ENCODE measurements at places on chromosomes 6 and 20.
A peak's percentile ranks its signal among the peaks of the same experiment; 100 is the strongest.

- DNase-seq: peak; percentile 10
These were observed at the start of gene TIAM2 for GRCh38 chr6:154995254-154996015. Gene TIAM2, plus strand, starts transcription at chr6:154995315. Its CDS starts 133,909 bp downstream, at chr6:155129224.

DNA sequence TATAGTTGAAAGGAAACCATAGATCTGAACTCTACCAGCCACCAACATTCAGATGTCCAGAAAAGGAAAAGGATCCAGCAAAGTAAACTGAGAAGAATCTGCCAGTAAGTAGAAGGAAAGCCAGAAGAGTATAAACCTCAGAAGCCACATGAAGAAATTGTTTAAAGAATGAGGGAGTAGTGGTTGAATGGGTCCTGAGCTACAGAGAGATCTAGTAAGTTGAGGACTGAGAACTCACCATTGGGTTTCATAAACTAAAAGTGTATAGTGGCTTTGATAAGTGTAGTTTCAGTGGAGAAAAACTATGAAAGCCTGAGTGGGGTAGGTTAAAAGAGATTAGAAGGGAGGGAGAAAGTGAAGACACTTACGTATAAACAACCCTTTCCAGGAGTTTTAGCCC is 32.0 kb upstream of the SUMO4 start:
- no peak for DNase-seq

GRCh38 chr20:45860560-45861220 is 3.3 kb downstream of the ZSWIM3 start:
- DNase-seq: no peak

GRCh38 chr20:63494420-63495166 is 4.3 kb downstream of the EEF1A2 start:
- DNase-seq: no peak

DNA sequence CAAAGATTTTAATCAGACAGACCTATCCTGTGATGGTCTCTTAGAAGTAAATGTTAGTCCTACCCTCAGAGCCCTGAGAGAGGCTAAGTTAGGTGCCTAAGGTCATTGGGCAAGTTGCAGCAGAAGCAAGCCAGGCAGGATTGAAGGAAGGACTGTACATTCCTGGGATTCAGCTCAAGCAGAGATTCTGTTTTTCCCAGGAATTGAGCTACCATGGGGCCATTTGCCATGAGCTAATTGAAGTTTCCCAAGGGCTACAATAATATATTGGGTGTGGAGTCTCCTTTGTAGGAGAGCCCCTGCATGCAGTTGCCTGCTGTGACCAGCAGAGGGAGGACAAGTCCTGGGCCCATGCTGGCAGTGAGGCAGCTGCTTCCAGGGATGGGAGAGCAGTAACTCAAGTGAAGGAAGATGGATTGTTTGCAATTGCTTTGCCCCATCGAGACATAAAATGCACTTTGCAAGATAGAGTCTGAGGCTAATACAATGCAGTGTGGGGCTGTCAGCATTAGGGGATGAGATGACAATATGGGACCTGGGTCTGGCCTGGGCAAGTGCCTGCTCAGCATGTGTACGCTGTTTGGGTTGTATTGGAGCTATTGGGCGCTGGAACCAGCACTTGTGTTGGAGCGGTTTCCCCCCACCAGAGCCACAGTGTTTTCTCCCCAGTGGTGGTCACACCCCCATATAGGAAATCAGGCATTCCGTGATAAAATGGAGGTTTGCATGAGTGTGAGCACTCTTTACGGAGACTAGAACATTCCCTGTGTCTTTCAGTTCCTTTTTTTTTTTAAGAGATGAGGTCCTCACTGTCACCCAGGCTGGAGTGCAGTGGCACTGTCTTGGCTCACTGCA is 27.9 kb downstream of the DNMT3B start:
- peak; percentile 63 for DNase-seq

DNA sequence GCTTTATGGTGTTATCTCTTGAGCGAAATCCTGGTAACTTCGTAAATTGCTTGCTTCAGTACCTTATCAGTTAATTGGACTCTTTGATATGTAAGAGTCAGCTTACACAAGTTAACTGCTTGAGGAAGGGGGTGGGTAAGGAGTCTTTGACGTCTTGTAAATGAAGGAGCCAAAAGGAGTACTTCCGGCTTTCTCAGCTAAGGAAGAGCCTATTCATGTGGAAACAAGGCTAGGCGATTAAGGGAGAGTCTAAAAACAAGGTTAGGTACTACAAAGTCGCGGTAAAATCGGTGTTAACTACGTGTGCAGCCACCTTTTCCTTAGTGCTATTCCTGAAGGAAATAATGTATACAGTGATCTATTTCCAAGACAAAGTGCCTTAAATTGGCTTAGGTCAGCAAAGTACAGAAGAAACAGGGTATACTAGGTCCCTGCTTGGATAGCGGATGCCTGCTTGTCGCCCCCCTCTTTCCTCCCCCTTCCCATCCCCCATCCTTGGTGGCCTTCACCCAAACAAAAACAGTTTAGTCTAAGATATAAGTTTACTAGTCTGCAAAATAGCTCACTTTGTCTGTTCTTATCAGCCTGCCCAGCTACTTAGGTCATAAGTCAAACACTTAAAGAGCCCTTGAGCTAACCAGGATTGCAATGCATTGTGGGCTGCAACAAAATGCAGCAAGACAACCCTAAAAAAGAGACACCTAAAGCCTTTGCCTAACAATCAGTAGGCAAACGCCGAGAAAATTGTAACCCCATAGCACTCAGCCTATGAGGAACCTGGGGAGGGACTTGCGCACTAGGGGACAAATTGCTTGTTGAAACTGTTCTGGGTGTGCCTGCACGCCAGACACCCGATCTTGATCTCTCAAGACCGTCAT is 147.3 kb downstream of the TRIM27 start:
- no peak for DNase-seq

DNA sequence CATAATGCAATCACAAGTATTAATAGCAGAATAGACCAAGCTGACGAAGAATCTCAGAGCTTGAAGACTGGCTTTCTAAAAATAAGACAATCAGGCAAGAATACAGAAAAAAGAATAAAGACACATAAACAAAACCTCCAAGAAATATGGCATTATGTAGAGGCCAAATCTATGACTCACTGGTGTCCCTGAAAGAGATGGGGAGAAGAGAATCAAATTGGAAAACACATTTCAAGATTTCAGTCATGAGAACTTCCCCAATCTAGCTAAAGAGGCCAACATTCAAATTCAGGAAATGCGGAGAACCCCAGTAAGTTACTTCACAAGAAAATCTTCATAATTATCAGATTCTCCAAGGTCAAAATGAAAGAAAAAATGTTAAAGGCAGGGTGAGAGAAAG is 69.0 kb upstream of the PDE7B start:
- no peak for DNase-seq

- DNase-seq: no peak
These were observed 98.3 kb downstream of the BMP7 start for GRCh38 chr20:57167971-57168701.

DNA sequence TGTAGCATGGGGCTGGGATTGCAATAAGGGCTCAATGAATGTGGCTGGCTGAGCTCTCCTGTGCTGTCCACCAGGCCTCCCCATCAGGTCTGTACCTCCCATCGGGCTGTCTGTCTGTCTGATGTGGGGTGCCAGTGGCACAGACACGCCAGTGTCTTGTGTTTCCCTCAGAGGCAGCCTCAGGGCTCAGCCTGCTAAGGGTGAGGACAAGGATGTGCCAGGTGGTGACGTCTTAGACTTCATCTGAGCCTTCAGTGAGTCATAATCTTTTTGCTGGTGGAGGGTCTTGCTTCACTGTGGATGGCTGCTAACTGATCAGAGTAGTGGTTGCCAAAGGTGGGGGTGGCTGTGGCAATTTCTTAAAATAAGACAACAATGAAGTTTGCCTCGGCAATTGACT is 194.7 kb downstream of the NRN1 start:
- no peak for DNase-seq

- no peak for DNase-seq
These were observed 108.2 kb downstream of the PLG start for GRCh38 chr6:160810238-160810637.

GRCh38 chr20:40431611-40432010 is 257.4 kb downstream of the MAFB start:
- no peak for DNase-seq

DNA sequence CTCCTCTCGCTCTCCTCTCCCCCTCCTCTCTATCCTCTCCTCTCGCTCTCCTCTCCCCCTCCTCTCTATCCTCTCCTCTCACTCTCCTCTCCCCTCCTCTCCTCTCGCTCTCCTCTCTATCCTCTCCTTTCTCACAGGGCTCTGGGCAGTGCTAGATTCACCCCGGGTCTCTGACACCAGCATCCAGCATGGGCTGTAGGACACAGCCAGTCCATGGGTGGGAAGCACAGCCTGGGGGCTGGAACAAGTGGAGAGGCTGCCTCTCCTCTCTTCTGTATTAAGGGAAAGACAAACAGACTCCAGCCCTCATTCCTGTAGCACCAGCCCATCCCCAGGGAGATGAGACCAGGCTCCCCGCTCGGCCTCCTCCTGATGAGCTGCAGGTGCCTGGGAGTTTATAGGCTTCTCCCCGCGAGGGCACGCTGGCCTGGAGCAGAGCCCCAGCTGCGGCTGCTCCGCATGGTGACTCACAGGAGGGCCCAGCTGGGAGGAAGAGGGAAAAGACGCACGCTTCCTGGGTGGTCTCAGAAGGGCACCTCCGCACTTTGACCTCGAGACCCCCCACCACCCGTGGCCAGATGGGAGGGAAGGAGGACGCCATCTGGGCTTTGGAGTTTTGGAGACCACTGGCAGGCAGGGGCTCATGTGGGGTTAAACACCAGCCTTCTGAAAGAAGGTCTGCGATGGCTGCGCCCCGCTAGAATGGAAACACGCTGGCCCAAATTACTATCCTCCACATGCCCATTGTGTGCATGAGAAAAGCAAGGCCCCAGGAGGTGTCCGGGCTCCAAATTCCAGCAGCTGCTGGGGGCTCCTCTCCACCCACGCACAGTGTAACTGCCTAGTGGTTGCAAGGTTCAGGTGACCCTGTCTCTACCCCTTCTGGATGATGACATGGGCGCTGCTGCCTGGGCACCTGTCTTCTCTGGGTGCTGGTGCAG is 68.0 kb downstream of the BMP7 start:
- DNase-seq: no peak

GRCh38 chr6:143276436-143276835 is 174.1 kb downstream of the ADAT2 start:
- no peak for DNase-seq

- no peak for DNase-seq
These were observed 107.8 kb upstream of the SHLD1 start for GRCh38 chr20:5642155-5642981.

GRCh38 chr20:18138639-18139583 is 1.2 kb downstream of the KAT14 start:
- no peak for DNase-seq

DNA sequence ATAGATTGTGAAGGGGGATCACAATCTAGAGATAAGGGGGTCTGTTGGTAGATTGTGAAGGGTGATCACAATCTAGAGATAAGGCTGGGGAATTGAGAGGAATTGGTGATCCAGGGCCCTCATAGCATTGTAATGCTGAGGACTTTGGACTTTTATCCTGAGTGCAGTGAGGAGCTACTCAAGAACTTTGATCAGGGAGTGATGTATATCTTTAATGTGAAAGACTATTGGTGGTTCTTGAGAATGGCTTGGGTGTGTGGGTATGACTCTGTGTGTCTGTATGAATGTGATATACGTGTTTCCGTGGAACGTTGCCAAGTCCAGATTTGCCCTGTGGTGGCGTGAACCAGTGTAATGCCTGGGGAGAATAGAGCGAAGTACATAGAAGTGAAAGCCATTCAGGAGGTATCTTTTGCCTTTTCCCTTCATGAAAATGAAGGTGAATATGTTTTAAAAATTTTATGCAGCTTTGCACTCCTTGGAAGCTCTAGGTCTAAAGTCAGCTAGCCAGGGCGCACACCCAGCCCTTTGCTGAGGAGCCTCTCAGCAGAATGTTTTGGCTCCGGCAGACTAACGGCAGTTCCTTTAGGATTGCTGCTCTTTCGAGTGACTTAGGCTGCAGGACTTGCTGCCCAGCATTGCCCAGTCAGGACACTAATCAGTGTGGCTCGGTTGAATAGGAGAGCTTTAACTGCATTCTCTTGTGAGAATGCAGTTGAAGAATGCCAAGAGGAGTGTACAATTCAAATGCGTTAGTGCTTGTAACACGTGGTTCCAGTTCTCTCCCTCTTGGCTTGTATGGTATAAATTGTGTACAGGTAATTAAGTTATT is 3.5 kb downstream of the ZFAND3 start:
- DNase-seq: peak; percentile 31

- no peak for DNase-seq
These were observed 421.8 kb upstream of the JARID2 start for GRCh38 chr6:14824060-14824459.

GRCh38 chr6:89952105-89952671 is 57.9 kb downstream of the GJA10 start:
- DNase-seq: no peak

DNA sequence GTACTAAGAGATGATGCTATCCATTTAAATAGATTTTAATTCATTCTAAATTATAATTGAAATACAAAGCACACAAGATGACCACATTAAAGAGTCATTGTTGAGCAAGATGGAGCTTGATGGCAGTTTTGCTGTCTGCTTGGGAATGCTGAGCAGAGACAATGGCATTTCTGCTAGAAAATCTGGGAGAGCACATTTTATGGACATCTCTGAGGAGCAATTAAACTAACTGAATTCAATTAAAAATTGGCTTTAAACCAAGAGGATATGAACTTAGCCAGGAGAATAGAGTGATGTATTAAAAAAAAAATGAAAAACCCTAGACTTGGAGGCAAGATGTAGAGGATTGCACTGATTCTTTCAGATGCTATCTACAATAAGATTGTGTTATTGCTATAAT is 19.1 kb upstream of the ADGRB3 start:
- DNase-seq: no peak

DNA sequence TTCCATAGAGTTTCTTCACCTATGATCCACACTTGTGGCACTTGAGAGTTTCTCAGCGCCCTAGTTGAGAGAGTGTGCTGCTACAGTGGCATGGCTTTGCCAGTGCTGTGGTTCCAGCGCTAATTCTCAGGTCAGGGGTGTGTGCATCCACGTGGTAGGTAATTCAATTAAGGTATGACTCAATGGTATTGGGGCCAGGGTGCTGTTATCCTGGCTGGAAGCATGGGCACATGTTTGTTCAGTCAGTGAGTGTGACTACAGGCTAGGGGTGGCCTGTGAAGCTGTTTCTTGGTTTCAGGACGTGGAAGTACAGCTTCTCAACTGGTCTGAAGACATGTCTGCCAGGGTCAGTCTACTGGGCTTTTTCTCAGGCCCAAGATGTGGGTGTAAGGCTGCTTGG is 3.0 kb upstream of the SEMG2 start:
- DNase-seq: no peak

GRCh38 chr6:77466451-77467437 is 3.5 kb upstream of the HTR1B start:
- DNase-seq: no peak

DNA sequence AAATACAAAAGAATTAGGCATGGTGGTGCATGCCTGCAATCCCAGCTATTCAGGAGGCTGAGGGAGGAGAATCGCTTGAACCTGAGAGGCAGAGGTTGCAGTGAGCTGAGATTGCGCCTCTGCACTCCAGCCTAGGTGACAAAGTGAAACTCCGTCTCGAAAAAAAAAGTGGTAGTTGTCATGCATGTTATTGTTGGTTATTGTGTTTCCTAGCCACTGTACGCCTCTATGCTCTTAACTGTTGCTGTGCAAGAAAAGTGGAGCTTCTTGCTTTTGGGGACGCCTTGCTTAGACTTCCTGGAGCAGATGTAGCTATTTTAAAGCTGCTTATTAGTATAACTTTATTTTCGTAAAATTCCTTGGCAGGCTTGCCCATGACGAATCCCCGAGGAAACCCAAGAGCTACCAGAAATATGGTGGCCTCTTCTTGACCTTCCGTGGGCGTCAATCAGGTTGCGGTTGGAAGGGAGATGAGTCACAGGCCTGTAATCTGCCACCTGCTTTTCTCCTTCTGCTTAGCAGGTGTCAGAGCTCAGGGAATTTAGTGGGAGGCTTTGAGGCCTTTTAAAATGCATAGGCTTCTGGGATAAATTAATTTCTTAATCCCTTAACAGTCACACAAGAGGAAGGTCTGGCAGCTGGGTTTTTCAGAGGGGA is 17.3 kb downstream of the GABRR2 start:
- peak; percentile 50 for DNase-seq

Data from activated T-cell treated with anti-CD3 and anti-CD28 coated beads for 24 hours (primary cell).